ENCODE measurements at places on chromosomes 12 and 14. TPM values are rescaled to one million over a fixed set of nuclear protein-coding genes. Genes with fewer than 3 reads are reported as not detected.
A peak's percentile ranks its signal among the peaks of the same experiment; 100 is the strongest.

Gene HSPB8
- 2.7 TPM for total RNA-seq

Gene CSRP2
- 185 TPM for total RNA-seq

Gene NPFF
- not detected for total RNA-seq

Gene NPAS3
- total RNA-seq = 1.6 TPM

Gene ERG28
- 35.0 TPM for total RNA-seq

DNA sequence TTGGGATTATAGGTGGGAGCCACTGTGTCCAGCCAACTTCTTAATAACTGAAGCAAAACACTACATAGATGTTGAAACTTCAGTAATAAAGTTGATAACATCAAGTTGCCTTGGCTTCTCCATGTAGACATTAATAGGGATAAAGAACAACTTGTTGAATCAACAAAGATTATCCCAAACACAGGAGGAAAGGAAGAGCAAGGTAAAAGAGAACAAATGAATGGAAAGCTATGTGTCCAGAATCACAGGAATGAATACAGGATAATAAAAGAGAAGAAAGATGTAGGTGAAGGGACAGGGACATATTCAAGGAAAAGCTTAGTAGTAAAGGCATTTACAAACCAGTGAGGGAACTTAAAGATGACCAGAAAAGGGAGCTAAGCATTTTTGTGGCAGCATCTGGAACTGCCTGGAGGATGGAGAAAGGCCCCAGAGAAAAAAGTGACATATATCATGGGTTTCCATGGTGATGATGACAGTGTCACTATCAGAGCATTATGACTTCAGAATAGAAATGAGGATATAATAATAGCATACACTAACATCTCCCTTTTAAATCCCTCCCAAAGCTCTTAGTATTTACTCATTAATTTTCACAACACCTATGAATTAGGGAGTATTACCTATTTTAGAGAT is 24.0 kb upstream of the MDM1 start:
- H3K27me3 ChIP-seq = no peaks in the 10 kb centered on the region
- peaks cover 17% of the 10 kb centered on the region for H3K4me1 ChIP-seq

DNA sequence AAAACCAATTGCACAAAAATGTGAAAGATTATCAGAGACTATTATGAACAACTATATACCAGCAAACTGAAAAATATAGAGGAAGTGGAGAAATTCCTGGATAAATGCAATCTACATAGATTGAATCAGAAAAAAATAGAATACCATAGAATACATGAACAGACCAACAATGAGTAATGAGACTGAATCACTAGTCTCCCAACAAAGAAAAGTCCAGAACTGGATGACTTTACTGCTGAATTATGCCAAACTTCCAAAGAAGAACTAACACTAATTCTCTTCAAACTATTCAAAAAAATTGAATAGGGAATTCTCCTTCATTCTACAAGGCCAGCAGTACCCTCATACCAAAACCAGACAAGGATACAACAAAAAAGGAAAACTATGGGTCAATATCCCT is 60.6 kb downstream of the GUCY2C start:
- no peak overlapping the region for H3K27ac ChIP-seq
- H3K4me3 ChIP-seq = no peak overlapping the region
- H3K27me3 ChIP-seq = peaks cover 3% of the 10 kb centered on the region
- no peaks in the 10 kb centered on the region for H3K4me1 ChIP-seq

DNA sequence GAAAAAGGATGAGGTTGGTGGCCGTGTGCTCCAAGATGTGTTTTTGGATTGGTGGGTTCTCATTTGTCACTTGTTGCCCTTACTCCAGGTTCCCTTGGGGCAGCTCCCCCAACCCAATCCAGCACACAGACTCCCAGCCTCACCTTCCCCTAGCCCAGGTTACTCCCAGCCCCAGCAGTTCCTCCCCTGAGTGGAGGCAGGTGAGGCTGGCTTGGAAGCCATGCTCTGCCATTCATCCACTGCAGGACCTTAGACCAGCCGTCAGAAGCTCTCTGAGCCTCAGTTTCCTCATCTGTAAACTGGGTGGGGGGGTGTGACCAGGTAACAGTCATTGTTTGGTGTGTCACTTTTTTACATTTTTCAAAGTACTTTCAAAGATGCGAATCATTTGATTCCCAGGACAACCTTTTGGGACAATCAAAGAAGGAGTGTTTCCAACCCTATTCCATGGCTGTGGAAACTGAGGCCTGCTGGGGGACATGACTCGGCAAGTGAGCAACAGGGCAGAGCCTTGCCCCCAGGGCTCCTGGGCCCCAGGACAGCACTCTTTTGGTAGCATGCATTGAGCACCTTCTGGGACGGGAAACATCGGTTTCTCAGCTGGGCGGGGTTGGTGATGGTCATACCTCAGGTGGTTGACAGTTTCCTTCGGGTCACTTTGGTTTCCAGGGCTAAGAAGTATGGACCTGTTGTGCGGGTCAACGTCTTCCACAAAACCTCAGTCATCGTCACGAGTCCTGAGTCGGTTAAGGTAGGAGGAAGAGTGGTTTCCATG is 7.2 kb downstream of the CYP46A1 start:
- H3K27me3 ChIP-seq = peaks cover 7% of the 10 kb centered on the region
- H3K4me3 ChIP-seq = no peak overlapping the region
- H3K36me3 ChIP-seq = no peaks in the 10 kb centered on the region

GRCh38 chr12:47896633-47897032 is 8.2 kb downstream of the VDR start:
- H3K4me3 ChIP-seq = no peak overlapping the region
- H3K27ac ChIP-seq = no peak overlapping the region
- no peaks in the 10 kb centered on the region for H3K36me3 ChIP-seq
- no peak for DNase-seq
- peaks cover 6% of the 10 kb centered on the region for H3K4me1 ChIP-seq
- H3K27me3 ChIP-seq = peaks cover 4% of the 10 kb centered on the region

DNA sequence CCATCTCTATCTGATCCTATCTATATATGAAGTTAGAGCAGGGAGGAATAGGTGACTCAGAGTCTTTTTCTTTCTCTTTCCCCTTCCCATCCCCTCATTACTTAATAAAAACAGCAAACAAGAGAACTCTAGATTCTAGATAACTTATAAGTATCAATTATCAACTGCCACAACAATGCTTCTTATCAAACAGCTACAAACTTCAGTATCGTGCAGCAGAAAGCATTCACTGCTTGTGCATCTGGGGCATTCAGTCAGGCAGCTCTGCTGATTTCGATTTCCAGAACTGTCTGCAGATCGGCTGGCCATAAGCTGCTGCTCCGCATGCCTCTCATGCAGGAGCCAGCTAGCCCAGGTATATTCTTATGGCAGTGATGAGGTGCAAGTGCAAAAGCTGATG is 19.4 kb downstream of the A2ML1 start:
- H3K27me3 ChIP-seq = peaks cover 2% of the 10 kb centered on the region

DNA sequence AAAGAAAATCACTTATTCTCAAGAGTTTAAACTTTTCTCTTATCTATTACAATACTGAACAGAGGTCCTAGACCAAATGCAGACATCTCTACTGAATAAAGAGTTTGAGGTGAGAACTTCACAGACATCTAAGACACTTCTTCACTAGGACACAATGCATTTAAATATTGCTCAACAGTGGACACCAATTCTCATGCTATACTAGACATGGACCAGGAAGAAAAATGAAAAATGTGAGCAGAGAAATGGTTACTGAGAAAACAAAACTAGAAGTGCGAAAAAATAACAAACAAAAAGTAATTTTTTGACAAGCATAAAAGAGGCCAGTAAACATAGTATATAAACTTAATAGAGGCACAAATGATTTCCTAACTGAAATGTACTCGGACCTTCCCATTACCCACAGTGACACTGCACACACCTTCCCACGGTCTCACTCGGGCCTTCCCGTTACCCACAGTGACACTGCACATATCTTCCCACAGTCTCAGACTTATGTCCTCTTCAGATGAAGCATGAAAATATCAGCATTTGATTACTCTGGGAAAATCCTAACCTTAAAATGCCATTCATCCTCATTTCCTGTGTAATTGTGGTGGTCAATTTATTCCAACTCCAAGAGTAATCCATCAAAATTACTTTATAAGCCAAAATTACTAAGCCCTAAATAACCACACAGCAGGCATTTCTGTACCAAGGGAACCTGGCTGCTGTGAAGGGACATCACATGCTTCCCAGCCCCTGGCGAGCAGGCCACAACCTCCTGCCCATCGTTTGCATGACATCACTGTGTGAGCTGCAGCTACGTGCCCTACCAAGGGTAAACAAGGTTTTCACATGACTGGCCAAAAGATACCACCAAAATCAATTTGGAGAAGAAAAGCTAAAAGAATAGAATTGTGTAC is 6.4 kb downstream of the SLC15A4 start:
- H3K36me3 ChIP-seq = peaks cover 19% of the 10 kb centered on the region
- peaks cover 12% of the 10 kb centered on the region for H3K4me1 ChIP-seq
- no peak overlapping the region for H3K27ac ChIP-seq
- no peak overlapping the region for H3K4me3 ChIP-seq

- no peak overlapping the region for H3K27ac ChIP-seq
Measured at GRCh38 chr12:86513226-86513625, 257.0 kb upstream of the MGAT4C start.

DNA sequence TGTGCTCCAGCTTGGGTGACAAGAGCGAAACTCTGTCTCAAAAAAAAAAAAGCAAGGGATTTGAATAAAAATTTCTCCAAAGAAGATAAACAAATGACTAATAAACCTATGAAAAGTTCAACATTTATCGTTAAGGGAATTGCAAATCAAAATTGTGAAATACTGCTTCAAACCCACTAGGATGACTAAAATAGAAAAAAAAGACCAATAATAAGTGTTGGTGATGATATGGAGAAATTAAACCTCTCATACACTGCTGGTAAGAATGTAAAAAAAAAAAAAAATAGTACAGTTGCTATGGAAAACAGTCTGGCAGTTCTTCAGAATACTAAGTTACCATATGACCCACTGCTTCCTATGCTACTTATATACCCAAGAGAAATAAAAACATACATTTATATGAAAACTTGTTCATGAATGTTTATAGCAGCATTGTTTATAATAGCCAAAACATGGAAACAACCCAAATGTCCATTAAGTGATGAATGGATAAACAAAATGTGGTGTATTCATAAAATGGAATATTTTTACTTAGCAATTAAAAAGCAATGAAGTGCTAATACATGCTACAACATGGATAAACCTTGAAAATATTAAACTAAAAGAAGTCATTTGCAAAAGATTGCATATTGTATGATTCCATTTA is 39.4 kb upstream of the TMPRSS12 start:
- no peaks in the 10 kb centered on the region for H3K4me1 ChIP-seq
- no peak for DNase-seq
- H3K4me3 ChIP-seq = no peak overlapping the region
- H3K27ac ChIP-seq = no peak overlapping the region
- no peaks in the 10 kb centered on the region for H3K27me3 ChIP-seq

DNA sequence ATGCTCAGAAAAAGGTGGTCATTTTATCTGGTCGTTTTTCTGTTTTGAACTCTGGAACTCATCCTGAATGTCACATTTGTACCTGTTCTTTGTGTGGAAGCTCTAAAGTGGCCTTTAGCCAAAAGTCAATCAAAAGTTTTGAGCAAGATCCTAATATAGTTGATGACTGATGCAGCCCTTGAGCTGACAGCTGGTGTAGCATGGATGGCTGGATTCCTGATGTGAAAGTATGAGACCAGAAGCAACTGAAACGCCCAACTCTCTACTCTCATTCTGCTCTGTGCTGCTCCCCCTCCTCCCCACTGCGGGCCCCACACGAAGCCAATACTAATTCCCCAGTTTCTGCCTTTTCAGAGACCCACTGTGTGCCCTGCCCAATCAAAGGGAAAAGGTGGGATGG is 10.3 kb upstream of the MYH7 start:
- no peaks in the 10 kb centered on the region for H3K36me3 ChIP-seq
- no peak overlapping the region for H3K27ac ChIP-seq
- H3K4me3 ChIP-seq = no peak overlapping the region
- DNase-seq = no peak

- H3K36me3 ChIP-seq = peaks cover 22% of the 10 kb centered on the region
- peaks cover 13% of the 10 kb centered on the region for H3K27me3 ChIP-seq
- DNase-seq = no peak
- peak overlapping the region; percentile 97 for H3K4me3 ChIP-seq
Measured at GRCh38 chr12:76031081-76031413, 529 bp downstream of the PHLDA1 start.

GRCh38 chr14:91985521-91986255 is 38.2 kb upstream of the FBLN5 start:
- H3K4me1 ChIP-seq = no peaks in the 10 kb centered on the region
- peaks cover 26% of the 10 kb centered on the region for H3K36me3 ChIP-seq
- DNase-seq = no peak
- peaks cover 1% of the 10 kb centered on the region for H3K27me3 ChIP-seq

- no peak overlapping the region for H3K4me3 ChIP-seq
- no peak overlapping the region for H3K27ac ChIP-seq
- no peaks in the 10 kb centered on the region for H3K4me1 ChIP-seq
- no peak for DNase-seq
- peaks cover 31% of the 10 kb centered on the region for H3K36me3 ChIP-seq
- H3K27me3 ChIP-seq = peaks cover 3% of the 10 kb centered on the region
Measured at GRCh38 chr14:92564344-92565039, 50.9 kb downstream of the RIN3 start.

DNA sequence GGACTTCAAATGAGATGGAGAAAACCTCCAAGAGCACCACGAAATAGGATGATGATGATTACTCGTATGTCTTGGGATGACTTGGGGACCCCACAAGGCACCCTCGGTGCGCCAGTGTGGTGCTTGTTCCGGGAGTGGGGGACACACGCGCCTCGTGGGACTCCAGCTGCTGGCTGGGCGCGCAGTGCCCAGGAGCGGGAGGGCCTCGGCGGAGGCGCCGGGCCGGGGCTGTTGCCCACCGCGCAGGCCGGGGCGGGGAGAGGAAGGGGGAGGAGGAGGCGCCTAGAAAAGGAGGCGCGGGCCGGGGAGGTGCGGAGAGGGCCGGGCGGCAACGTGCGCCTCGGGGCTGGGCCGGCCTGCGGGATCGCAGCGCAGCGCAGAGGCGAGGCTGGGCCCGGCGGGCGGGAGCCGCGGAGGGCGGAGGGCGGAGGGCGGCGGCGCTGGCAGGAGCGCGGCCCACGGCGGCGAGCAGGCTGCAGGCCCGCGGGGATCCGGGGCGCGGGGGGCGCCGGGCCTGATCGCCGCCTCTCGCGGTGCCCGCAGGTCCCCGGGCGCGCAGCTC is at the start of gene RFLNA:
TSS of gene RFLNA (plus strand) at position 314 of the 562 bp plus-strand sequence. CDS start 337 bp downstream, outside the sequence.
- H3K4me3 ChIP-seq = peak within 1 kb of the TSS; percentile 91
- H3K4me1 ChIP-seq = peaks cover 22% of the 10 kb centered on the region
- H3K36me3 ChIP-seq = no peaks in the 10 kb centered on the region
- peaks cover 8% of the 10 kb centered on the region for H3K27me3 ChIP-seq
- DNase-seq = peak; percentile 56
